ENCODE measurements at places on chromosomes 2 and 18.

DNA sequence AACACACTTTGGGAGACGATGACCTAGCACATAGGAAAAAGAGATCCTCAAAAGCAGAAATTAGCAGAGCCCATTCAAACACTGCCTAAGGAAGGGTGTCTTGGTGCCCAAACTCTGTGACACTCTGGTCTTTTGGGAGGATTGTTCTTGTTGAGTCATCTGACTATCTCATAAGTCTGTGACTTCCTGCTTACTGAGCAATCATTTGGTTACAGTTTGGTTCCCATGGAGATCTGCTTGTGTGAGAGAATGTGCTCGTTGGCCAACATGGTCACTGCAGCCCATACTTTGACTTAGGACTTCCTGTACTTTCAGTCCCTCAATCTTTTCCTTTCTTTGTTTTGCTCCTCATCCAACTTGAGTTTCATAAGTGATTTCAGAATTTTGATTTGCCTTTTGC is 602.9 kb downstream of the NYAP2 start:
- DNase-seq = no peak

GRCh38 chr2:11203480-11203879 is 48.2 kb downstream of the SLC66A3 start:
- DNase-seq = no peak

- DNase-seq = peak; percentile 24
Observed at GRCh38 chr18:2932247-2933181, 80.4 kb downstream of the LPIN2 start.

DNA sequence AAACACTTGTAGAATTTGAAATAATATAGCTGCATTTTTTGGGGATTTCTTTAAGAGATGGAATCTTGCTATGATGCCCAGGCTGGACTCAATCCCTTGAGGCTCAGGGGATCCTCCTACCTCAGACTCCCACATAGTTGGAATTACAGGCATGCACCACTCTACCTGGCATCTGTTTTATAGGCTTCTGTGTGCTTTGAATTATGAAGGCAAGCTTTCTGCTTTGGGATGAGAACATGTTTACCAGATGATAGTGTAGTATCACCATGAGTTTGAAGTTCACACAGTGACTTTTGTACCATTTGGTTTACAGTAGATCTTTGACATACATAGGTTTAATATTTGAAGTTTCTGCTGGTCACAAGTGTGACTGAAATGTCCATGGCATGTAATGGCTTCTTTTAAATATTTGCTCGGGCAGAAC is 10.7 kb downstream of the CNOT11 start:
- no peak for DNase-seq

DNA sequence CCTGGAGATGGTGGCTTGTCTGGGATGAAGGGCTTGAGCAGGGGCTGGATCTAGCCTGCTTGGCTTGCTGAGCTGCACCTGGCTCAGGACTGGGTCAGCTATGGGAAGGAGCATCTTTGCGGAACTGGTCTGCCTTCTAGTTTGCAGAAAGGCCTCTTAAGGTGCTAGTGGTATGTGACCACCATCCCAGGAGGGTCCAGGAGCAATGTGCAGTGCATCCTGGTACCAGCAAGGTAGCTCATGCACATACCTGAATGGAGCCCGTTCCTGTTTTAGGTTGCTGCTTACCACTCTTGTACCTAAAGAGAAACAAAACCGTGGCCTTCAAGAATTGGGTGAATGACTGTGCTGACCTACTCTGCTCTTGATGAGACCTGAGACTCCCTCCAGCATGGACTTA is 118.6 kb upstream of the PELI1 start:
- DNase-seq = no peak

DNA sequence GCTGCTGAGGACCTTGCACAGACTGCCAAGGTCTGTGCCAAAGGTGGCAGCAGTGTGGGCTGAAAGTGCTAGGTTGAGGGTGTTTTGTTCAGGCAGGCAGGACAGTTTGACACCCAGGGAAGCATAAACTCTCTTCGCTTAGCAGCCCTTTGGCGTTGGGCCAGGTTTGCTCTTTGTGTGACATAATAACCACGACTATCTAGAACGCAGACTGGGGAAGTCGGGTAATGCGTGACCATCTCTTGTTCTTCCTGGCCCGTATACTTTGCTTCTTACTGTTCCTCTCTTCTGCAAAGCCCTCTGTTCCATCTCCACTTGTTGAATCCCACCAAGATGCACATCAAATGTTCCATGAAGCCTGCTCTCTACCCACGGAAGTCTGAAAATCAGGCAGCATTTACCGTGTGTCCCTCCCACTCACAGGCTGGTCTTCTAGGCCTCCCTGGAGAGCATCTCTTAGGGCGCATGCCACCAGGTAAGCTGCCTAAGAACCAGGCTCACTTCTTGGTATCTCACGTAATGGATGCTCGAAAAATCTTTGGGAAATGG is 96.7 kb upstream of the LMAN1 start:
- no peak for DNase-seq

- DNase-seq = no peak
Observed at GRCh38 chr2:69088466-69088865, 75.5 kb downstream of the ANTXR1 start.

DNA sequence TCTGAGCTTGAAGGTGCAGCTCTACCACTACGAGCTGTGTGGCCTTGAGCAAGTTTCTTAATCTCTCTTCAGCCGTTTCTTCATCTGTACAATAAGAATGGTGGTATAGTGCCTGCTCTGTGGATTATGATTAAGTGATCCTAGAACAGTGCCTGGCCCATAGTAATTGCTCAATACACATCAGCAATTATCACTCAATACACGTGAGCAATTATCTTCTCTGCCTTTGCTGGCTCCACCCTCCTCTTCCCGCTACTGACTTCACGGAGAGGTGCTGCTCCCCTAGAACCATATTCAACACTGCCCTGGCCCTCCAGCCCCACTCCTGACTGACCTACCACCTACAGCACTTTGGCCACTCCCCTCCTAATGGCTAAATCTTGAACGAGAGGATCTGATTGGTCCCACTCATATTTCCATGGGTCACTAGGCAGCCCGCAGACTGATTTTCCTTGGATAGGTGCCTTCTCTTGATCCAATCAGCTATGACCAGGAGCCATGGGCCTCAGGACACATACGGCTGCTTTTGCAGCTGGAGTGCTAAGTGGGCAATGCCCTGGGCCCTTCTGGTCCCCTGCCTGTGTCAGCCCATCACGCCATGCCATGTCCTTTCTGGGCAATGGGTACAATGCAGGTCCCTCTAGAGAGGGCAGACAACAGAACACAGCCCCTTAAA is 77.5 kb downstream of the STPG4 start:
- DNase-seq = no peak

DNA sequence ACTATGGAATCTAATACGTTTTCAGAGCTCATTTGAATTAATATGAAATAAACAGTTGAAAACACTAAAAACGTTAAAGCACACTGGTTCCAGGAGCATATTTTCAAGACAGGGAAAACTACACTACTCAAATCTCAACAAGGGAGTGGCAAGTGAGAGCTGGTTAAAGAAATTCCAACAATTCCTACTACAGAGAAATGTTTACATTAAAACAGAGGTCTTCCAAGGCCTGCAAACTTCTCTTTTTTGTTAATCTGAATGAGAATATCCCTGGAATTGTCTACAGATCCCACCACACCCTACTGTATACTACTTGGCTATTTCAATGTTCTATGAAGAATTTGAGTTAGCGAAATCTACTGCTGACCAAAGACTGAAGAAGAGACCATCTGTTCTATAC is 231.5 kb downstream of the ZEB2 start:
- no peak for DNase-seq

- no peak for DNase-seq
Observed at GRCh38 chr18:58497845-58498244, 131.0 kb downstream of the ALPK2 start.

DNA sequence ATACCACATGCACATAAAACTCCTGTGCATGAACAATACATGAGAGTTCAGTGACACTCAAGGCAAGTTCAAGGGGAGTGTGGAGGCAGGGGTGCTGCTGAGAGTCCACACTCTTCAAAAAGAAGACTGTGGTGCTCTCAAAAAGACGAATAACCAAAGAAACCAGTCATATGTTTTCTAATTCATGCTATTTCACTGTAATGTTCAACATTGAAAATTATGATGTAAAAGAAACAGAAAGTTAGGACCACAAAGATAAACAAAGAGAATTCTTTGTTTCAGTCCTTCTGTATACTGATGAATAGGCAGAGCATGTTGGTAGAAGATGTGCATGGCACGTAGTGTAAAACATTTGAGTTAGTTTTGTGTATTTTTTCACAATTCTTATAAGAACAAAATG is 864.2 kb upstream of the LRATD1 start:
- DNase-seq = no peak

DNA sequence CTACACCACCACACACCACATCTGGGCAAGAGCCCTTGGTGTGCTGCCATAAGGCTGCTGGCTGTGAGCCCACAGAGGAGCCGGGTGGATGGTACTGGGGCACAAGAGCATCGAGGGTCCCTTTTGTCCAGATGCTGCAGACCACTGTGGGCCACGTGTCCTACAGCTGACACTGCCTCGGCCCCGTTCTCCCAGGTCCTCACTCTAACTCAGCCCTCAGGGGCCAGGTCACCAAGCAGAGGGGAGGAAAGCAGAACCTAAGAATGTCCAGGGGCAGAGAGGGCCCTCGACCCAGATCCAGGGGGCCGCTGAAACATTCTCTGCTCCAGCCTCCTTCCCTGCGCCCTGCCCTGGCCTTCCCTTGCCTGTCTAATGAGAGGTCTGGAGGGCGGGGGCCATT is 91.7 kb upstream of the ASB18 start:
- DNase-seq = no peak

GRCh38 chr2:105117565-105117964 is 79.7 kb downstream of the MRPS9 start:
- no peak for DNase-seq

- DNase-seq = no peak
Observed at GRCh38 chr2:161207941-161208340, 47.7 kb downstream of the TANK start.

DNA sequence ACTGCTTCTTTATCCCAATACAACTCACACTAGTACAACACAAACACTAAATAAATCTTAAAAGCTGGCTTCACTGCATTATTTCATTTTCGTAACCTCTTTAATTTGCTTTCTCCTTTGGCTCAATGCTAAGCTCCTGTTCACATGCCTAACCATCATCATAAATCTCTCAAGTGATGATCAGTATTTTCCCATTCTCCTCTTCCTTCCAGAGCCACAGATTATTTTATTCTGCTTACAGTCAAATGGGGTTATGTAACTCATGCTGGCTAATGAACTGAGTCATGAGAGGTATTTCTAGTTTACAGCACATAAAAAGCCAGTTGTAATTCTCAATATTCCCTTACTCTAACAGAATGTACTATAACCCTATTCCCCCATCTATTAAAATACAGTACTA is 350.4 kb upstream of the ZC3H15 start:
- DNase-seq = no peak

GRCh38 chr18:23868136-23868785 is 146.3 kb upstream of the TTC39C start:
- DNase-seq = no peak

- no peak for DNase-seq
Observed at GRCh38 chr18:48674758-48675351, 136.0 kb downstream of the CTIF start.

GRCh38 chr18:66632756-66633155 is 28.9 kb upstream of the CDH19 start:
- no peak for DNase-seq

GRCh38 chr2:68743531-68743930 is 8.9 kb downstream of the ARHGAP25 start:
- DNase-seq = no peak
